ENCODE measurements at places on chromosomes 6 and 20.

- no peak for DNase-seq
Measured at GRCh38 chr6:21158873-21159272, 434.7 kb upstream of the SOX4 start.

DNA sequence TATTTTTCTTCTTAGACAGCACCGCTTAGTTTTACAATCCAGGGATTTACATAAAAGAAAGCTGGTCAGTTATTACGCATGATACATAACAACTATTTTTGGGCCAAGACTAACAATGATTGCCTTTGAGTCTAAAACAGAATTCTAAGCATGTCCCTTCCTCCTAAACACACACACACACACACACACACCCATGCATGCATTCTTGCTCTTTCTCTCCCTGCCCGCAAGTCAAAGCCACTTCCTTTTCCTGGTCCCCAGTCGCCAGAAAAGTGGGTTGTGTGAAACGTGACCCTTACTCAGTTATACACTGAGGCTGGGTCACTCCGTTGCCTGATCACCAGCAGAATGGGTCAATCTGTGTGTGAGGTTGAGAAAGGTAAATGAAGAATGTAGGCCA, 31.4 kb downstream of the FYN start:
- DNase-seq = peak; percentile 60

- DNase-seq = no peak
Measured at GRCh38 chr6:105990151-105990550, 96.0 kb upstream of the PRDM1 start.

DNA sequence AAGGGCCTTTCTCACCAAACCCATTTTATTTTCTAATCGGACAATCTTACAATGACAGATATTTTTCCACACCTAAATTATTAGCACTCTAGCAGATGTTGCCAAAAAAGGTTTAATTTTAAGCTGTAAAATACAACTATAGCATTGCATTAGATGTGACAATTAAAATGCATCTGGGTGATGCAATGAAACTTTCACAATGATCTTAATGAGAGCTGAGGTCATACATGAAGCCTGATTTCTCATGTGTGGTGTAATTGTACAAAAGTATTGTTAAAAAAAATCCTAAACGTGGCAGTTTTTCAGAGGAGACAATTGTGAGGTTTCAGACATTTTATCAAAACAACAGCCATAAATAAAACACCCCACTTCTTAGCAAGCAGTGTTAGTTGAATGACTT, 606.0 kb downstream of the HDGFL1 start:
- DNase-seq = no peak

GRCh38 chr6:136769124-136769523, 23.2 kb downstream of the MAP3K5 start:
- no peak for DNase-seq

DNA sequence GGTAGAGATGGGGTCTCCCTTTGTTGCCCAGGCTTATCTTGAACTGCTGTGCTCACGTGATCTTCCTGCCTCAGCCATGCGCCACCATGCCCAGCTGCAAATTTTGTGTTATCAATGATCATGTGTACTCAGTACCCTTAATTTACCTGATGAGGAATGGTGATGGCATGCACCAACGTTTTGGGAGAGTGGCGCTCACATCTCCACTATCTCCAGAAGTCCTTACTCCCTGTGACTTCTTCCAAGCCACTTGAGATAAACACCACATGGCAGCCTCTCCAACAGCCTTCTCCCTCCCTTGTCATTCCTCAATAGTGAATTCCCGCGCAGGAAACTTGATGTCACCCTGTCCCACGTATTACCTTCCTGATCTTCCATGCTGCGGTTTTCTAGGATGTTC, 58.1 kb downstream of the PSMG4 start:
- DNase-seq = no peak

- DNase-seq = no peak
Measured at GRCh38 chr6:142802124-142802523, 142.9 kb downstream of the HIVEP2 start.

DNA sequence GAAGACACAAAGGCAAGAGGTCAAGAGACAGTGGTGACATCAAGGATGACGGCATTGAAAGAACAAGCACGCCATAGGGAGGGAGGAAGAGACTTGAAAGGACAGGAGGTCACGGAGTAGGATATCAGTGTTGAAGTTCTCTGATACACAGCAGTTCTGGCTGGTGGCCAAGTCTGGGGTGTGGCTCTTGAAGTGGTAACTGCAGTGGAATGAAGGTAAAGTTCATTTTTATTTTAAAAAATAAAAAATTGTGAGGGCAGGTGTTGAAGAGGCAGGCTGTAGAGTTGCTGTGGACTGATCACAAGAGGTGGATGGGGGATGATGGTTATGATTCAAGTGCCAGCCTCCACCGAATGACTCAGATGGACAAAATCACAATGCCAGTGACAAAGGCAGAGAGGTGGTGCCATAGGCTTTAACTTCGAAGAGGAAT, 53.2 kb upstream of the BMP2 start:
- DNase-seq = no peak

- no peak for DNase-seq
Measured at GRCh38 chr6:81485395-81485794, 267.1 kb downstream of the TENT5A start.

GRCh38 chr20:17952692-17953684, 15.6 kb downstream of the SNX5 start:
- DNase-seq = no peak

GRCh38 chr20:57088436-57088835, 178.0 kb downstream of the BMP7 start:
- no peak for DNase-seq

- DNase-seq = no peak
Measured at GRCh38 chr20:35369804-35370203, 42.0 kb downstream of the UQCC1 start.

DNA sequence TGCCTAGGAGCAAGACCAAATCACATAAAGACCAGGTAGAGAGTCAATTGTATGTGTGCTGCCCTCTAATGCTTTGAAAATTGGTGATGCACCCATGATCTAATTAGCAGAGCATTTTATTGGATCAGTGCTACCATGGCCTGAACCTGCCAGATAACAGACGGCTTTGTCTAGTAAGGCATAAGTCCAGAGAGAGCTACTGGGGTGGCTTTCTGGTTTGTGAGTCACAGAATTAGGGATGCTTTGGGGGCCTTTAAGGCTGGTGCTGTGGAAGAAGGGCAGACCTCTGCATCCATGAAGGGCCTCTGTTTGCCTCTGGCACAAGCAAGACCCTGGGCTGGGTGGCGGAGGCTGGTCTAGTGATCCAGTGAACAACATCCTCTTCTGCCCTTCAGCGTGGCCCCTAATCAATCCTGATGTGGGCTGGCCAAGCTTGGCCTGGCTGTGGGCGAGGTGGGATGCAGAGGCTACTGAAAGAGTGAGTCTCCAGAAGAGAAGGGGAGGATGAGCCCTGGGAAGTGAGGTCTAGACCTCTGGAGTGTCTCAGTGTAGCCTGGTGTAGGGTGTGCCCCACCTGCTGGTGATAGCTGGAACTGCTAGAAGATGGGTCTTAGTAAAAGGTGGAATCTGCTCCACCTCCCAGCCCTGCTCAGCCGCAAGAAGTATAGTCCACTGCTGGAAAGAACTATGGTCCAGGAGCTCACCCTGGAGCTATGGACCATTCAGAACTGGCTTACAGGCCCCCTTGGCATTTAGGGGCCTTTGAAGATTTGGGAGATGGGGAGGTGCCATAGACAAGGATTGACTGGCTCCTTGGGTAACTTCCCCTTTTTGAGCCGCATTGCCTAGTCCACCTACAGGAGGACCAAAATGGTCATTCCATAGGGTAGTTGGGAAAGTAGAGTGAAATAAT, 36.7 kb upstream of the AAR2 start:
- peak; percentile 34 for DNase-seq

DNA sequence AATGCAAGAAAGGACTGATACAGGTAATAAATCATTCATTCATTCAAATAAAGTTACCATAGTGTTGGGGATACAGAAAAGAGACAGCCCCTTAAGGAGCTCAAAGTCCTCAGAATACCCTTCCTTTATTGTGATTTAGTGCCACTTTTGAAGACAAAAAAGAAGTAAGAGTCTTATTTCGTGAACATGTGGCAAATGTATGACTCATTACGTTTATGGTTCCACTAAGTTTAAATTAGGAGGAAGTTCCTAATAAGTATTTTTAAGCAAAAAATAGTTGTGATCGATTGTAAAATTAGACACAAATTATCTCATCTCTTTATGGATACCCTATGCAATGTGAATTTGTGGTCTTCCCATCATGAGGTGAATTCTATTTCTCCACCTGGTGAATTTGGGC, 38.5 kb upstream of the GCLC start:
- DNase-seq = no peak

DNA sequence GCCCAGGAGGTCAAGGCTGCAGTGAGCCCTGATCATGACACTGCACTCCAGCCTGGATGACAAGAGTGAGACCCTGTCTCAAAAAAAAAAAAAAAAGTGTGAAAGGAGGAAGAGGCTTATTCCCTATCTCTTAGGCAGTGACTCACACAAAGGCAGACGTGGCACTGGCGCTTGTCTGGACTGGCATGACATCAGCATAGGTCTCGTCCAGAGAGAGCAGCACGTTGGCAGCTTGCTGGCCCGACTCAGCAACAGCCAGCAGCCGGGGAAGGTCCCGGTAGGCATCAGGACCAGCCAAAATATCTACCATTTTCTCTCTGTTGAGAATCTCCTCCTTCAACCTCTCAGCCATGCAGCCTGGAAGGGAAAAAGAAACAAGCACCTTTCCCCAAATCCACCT, 14.1 kb downstream of the CDK5RAP1 start:
- no peak for DNase-seq

DNA sequence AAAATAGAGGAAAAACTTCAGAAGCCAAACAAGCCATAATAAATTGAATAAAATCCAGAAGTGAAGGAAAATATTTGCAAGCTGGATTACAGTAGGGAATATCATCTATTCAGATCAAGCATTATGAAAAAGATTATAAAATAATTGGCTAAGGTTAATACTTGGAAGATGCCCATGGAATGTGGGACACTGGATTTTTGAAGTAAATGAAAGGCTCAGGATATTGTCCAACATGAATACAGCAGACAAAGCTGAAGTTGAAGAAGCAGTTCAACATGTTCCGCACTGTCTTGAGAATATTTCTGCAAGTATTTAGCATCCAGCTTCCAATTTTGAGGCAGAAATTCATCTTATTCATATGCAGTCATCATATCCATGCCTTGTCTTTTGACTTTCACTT, 1278.4 kb upstream of the GJE1 start:
- DNase-seq = no peak

DNA sequence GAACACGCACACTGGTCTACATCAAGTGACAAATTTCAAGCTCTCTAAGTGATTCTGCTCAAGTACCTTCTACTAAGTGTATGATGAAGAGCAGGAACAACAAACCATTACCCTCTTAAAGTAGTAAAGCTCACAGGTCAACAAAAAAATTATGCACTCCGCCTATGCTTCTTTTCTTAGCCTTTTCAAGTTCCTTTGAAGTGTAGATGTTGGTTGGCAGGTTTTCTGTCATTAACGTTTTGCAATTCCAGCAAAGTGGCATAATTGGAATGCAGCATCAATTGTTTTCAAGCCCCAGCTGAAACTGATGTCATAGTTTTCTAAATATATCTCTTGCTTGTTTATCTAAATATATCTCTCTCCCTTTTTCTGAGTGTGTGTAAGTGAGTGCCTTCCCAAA, 396.9 kb upstream of the EYS start:
- no peak for DNase-seq

GRCh38 chr6:110357298-110357663, 868 bp downstream of the METTL24 start:
- no peak for DNase-seq

DNA sequence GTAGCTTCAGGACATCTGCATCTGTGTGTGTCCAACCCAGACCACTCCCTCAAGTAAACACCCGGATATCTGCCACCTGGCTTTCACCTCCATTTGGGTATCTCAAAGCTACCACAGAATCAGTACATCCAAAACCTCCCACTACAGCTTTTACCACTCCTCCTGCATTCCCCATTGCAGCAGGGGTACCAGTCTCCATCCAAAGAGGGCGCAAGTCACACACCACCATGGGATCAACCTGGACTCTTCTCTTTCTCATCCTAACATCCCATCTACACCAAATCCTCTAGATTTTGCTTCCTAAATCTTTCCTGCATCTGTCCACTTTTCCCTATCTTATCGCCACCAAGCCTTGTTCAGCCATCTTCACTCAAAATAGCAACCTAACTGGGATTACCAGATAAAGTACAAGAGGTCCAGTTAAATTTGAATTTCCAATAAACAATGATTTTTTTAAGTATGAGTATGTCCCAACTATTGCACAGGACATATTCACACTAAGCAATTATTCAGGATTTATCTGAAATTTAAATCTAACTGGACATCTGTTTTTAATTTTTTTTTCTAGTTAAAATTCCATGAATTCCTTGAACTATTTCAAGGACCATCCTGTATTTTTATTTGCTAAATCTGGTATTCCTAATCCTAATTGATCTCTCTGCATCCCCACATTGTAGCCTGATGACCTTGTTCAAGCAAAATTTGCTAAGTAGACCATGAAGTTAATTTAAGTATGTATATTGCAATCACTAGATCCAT, 164.3 kb upstream of the MLN start:
- DNase-seq = no peak

DNA sequence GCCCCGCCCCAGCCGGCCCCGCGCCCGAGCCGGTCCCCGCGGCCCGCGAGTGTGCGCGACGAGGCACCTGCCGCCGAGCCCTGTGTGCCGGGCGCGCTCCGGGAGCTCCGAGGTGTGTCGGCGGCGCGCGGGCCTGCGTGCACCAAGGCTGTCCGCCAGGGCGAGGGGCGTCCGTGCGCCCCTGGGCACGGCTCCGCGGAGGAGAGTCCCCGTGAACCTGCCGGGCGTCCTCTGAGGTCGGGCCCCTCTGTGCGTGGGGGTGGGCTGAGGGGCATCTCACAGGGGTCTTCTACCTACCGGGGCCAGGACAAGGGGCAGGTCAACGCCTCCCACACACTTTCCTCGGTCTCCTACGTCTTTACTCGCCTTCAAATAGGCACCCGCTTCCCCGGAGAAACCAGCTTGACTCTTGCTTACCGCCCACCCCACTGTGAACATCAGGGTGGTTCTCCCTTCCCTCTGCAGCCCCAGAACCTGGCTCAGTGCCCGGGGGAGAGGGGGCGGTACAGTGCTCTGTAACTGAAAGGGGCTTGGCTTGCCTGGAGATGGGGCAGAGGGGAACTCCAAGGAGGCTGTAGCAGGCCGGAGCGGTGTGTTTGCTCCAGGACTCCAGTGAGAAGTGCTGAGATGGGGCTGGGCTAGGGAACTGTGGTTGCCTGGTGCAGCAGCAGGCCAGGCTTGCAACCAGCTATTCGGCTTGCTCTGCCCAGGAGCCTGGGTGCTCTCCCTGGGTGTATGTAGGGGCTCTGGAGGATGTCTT, at the start of gene SAMD10:
Gene SAMD10, minus strand, starts transcription at position 86 of the 760 bp plus-strand sequence. CDS start 175 bp downstream, outside the sequence.
- peak; percentile 84 for DNase-seq

GRCh38 chr6:100126790-100127484, 132.9 kb upstream of the MCHR2 start:
- DNase-seq = no peak

GRCh38 chr6:138103871-138104270, 3.3 kb downstream of the PERP start:
- no peak for DNase-seq

Measured in bone marrow (tissue), 2 donors.